ENCODE measurements at places on chromosomes 11 and 22. TPM values are rescaled to one million over a fixed set of nuclear protein-coding genes. Genes with fewer than 3 reads are reported as not detected.

The BRD1 gene
- 46.9 TPM for total RNA-seq

The CHRNA10 gene
- 5.0 TPM for total RNA-seq

- no peak for DNase-seq
- H3K27ac ChIP-seq, result no peak overlapping the region
- no peaks in the 10 kb centered on the region for H3K4me1 ChIP-seq
- no peaks in the 10 kb centered on the region for H3K36me3 ChIP-seq
- H3K4me3 ChIP-seq, result no peak overlapping the region
These were observed 15.7 kb upstream of the CCDC179 start for GRCh38 chr11:22875869-22876473.

DNA sequence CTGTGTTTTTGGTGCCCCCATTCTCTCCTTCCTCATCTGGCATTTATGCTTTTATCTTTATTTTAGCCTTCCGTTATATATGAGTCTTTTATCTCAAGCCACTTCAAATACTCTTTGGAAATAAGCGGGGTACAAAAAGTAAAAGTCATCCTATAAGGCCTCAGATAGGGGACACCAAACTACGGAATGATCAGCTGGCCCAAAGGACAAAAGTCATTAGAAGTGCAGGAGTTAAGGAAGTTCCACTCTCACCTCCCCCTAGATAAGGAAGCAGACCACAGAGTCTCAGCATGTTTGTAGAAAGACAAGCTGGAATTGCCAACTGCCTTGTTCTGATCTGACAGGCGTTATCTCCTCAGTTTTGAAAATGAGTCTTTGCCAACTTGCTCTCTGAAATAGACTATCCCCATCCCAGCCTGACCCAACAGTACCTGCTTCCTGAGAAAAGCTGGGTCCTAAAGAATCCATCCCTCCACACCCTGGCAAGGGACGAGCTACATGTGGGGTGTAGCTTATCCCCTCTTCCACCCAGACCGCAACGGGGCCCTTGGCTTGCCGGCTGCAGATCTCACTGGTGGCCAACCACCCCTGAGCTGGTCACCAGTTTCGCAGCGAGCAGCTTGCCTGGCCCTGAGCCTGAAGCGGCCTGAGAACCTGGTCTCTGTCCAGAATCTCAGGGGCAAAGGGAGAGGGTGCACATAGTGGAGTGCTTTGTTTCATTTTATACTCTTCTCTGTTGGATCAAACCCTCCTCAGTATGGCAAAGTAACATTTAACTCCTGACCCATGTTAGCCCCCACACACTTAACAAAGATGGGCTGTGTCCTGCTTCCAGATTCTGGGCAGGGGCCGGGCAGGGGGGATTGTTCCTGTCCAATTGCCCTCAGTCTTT, 13.8 kb downstream of the FADS2 start:
- H3K4me1 ChIP-seq, result no peaks in the 10 kb centered on the region
- DNase-seq, result peak; percentile 45
- H3K27ac ChIP-seq, result no peak overlapping the region
- peaks cover 6% of the 10 kb centered on the region for H3K36me3 ChIP-seq

The MRPL21 gene
- 11.2 TPM for total RNA-seq

GRCh38 chr11:118608360-118609227, 1.2 kb downstream of the PHLDB1 start:
- DNase-seq, result peak; percentile 90
- H3K4me1 ChIP-seq, result peaks cover 83% of the 10 kb centered on the region
- peaks cover 5% of the 10 kb centered on the region for H3K36me3 ChIP-seq
- H3K27ac ChIP-seq, result peak overlapping the region; percentile 82
- H3K27me3 ChIP-seq, result peaks cover 49% of the 10 kb centered on the region

The GLB1L2 gene
- 0.94 TPM for total RNA-seq

GRCh38 chr22:17105143-17106129, 15.7 kb downstream of the TMEM121B start:
- no peaks in the 10 kb centered on the region for H3K27me3 ChIP-seq
- peaks cover 93% of the 10 kb centered on the region for H3K36me3 ChIP-seq
- peak overlapping the region; percentile 73 for H3K27ac ChIP-seq
- DNase-seq, result no peak
- no peaks in the 10 kb centered on the region for H3K4me1 ChIP-seq
- no peak overlapping the region for H3K4me3 ChIP-seq

DNA sequence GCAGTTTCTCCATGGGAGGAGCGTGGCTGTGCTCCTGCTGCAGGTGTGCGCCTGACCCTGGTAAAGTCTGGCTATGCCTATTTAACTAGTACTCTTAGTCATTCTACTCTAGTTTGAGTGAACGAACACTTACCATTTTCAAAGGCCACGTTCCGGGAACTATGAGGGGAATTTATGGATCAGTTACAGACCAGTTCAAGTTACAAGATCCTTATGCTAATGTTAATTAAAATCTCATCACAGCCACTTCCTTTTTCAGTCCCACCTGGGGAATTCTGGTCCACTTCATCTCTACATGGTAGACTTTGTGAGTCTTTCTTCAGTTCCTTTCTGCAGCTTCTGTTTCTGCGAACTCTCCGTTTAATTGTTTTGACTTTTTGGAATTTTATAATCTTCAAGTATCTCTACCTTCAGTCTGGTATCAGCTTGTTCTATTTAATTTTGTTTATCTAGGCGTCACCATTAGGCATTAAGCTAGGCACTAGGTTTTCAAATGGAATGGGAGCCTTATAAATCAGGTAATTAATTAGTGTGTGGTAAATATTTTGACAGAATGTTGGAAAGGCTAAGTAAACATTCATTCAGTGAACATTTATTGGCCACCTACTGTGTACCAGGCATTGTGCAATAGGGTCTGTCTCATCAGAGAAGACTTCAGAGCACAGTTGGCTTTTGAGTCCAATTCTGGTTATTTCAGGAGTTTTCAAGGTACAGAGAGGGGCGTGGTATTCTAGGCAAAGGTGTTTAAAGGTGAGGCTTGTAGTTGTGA, 78.9 kb downstream of the GRK3 start:
- H3K36me3 ChIP-seq, result peaks cover under 1% of the 10 kb centered on the region
- H3K4me1 ChIP-seq, result peaks cover 17% of the 10 kb centered on the region
- no peaks in the 10 kb centered on the region for H3K27me3 ChIP-seq
- no peak overlapping the region for H3K27ac ChIP-seq

DNA sequence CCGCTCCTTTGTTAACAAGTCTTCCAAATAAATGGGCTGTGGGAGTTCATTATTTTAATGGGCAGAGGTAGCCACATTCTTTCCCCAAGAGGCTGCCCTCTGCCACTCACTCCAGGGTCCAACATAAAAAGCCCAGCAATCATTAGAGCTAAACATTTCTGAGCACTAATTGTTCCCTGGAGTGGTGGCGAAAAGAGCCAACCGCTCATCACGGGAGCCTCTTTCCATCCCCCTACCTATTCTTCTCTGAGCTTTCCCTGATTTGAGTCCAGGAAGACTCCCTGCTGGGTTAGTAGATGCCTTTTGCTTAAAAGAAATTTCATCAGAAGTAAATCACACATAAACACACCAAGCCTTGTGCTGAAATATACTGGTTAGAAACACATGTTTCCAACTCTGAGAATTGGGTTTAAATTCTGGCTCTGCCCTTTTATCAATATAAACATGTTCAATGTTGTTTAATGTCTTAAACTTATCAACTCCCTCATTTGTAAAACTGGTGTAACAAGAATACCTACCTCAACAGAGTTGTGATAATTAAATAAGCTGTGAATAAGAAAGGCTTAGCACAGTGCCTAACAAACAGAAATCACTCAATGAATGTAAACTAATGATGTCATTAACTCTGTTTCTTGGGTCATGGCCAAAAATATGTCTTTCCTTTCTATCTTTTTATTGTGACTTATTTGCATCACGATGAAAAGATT, at the start of gene OR5A2:
TSS of gene OR5A2 (minus strand) at position 53 of the 707 bp plus-strand sequence. CDS start 3,460 bp downstream, outside the sequence.
- no peak within 1 kb of the TSS for H3K27ac ChIP-seq
- no peak for DNase-seq
- H3K4me3 ChIP-seq, result no peak within 1 kb of the TSS

The MRGPRX4 gene
- total RNA-seq, result not detected

GRCh38 chr22:29298641-29299040, 7.8 kb upstream of the GAS2L1 start:
- H3K36me3 ChIP-seq, result peaks cover 76% of the 10 kb centered on the region
- no peak overlapping the region for H3K27ac ChIP-seq
- H3K27me3 ChIP-seq, result no peaks in the 10 kb centered on the region

GRCh38 chr11:82406611-82407010, 327.1 kb downstream of the FAM181B start:
- H3K27me3 ChIP-seq, result no peaks in the 10 kb centered on the region
- H3K36me3 ChIP-seq, result no peaks in the 10 kb centered on the region
- H3K4me3 ChIP-seq, result no peak overlapping the region
- H3K4me1 ChIP-seq, result peaks cover 5% of the 10 kb centered on the region

DNA sequence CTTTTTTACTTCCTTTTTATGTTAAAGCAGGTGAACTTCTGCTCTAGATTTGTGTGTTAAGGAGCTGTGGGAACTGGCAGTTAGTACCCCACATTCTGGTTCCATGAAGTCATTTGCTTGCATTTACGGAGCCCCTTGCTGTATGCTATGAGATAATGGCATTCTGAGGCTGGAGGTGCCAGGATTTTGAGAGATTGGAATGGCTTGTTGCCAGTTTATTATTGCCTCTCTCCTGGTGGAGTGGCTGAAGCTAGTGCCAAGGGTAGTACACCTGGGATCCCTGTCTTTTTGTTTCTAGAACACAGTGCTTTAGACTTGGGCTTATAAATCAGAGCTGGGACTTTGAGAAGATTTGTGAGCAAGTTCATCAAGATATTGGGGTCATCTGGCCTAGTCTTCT, 73.8 kb downstream of the STIM1 start:
- H3K27me3 ChIP-seq, result no peaks in the 10 kb centered on the region
- H3K36me3 ChIP-seq, result no peaks in the 10 kb centered on the region
- H3K4me3 ChIP-seq, result no peak overlapping the region
- peaks cover 5% of the 10 kb centered on the region for H3K4me1 ChIP-seq
- no peak for DNase-seq

DNA sequence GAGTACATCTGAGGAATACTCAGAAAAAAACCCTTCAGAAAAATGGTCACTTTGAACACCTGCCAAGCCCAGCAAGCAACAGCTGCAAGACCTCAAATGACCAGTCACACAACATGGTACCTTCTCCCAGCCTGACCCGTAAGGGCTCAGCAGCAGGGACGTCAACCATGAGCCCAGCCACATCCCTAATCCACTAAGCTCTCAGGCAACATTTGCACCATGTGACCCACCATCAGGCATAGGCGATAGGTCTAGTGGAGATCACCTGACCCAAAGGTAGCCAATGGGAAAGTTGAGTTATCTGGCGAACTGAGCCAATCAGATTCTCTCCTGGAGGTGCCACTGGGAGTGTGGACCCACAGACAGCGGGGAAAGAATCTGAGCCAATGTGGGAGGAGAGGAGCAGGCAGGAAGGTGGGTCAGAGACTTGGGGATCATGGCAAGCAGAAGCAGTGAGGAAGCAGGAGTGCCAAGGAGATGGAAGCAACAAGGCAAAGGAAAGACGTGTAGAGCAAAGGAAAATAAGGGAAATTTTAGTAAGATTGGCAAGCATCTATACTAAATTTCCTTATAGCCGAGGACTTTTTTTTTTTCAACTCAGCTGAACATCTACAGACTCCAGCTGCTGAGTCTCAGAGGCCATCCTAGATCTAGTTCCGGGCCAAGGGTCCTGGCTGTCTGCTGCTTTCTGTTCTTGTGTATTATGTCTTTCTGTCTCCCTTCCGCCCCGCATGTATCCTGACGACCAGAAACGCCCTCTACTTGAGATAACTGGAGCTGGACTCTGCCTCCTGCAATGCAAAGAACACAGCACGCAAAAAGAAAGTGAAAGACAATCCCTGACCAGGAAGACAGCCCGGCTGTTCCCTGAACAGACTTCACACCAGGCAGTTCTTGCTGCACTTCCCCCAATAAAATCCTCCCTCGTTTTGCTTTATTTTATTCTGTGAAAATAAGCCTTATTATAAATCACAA, 11.0 kb upstream of the PLAAT2 start:
- H3K4me1 ChIP-seq, result peaks cover 26% of the 10 kb centered on the region
- no peaks in the 10 kb centered on the region for H3K36me3 ChIP-seq
- H3K4me3 ChIP-seq, result peak overlapping the region; percentile 3
- H3K27ac ChIP-seq, result peak overlapping the region; percentile 49
- DNase-seq, result no peak

The YDJC gene
- 20.3 TPM for total RNA-seq

The CDC42EP2 gene
- total RNA-seq, result 29.6 TPM

- DNase-seq, result no peak
- H3K4me1 ChIP-seq, result no peaks in the 10 kb centered on the region
- no peak overlapping the region for H3K27ac ChIP-seq
- H3K4me3 ChIP-seq, result no peak overlapping the region
- peaks cover 4% of the 10 kb centered on the region for H3K27me3 ChIP-seq
- no peaks in the 10 kb centered on the region for H3K36me3 ChIP-seq
These were observed 17.8 kb upstream of the NAV2 start for GRCh38 chr11:19694796-19695345.

The PRRG4 gene
- 4.3 TPM for total RNA-seq

The DEPDC7 gene
- not detected for total RNA-seq

The SOX6 gene
- total RNA-seq, result 4.9 TPM

The CSF2RB gene
- total RNA-seq, result 94.8 TPM

GRCh38 chr22:21444701-21445436, 22.3 kb upstream of the TMEM191C start:
- peaks cover 10% of the 10 kb centered on the region for H3K4me1 ChIP-seq
- H3K36me3 ChIP-seq, result peaks cover 29% of the 10 kb centered on the region
- no peak overlapping the region for H3K27ac ChIP-seq

The DEFB108B gene
- total RNA-seq, result not detected

The DCUN1D5 gene
- total RNA-seq, result 30.0 TPM

The RAB36 gene
- 3.7 TPM for total RNA-seq

GRCh38 chr11:90220391-90220790, 2.5 kb downstream of the CHORDC1 start:
- H3K4me1 ChIP-seq, result peaks cover 48% of the 10 kb centered on the region
- no peak overlapping the region for H3K4me3 ChIP-seq
- no peaks in the 10 kb centered on the region for H3K36me3 ChIP-seq
- H3K27ac ChIP-seq, result no peak overlapping the region

DNA sequence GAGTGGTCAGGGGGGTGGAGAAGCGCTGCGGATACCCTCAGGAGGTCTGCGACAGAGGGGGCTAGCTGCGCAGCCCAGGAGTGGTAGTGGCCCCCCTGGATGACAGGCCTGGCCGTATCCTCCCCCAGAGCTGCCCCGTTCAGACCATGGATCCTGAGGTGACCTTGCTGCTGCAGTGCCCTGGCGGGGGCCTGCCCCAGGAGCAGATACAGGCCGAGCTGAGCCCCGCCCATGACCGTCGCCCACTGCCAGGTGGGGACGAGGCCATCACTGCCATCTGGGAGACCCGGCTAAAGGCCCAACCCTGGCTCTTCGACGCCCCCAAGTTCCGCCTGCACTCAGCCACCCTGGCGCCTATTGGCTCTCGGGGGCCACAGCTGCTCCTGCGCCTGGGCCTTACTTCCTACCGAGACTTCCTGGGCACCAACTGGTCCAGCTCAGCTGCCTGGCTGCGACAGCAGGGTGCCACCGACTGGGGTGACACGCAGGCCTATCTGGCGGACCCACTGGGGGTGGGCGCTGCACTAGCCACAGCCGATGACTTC, 505 bp downstream of the NUDT22 start:
- H3K4me1 ChIP-seq, result peaks cover 67% of the 10 kb centered on the region
- H3K27me3 ChIP-seq, result no peaks in the 10 kb centered on the region
- peak; percentile 94 for DNase-seq
- H3K4me3 ChIP-seq, result peak overlapping the region; percentile 72

- no peaks in the 10 kb centered on the region for H3K4me1 ChIP-seq
- no peak for DNase-seq
- H3K4me3 ChIP-seq, result no peak within 1 kb of the TSS
- H3K36me3 ChIP-seq, result no peaks in the 10 kb centered on the region
- no peak within 1 kb of the TSS for H3K27ac ChIP-seq
These were observed at the start of gene OR1S2 for GRCh38 chr11:58204042-58204441. OR1S2 (minus strand) TSS chr11:58204142; CDS start chr11:58204142, 0 bp downstream.
